Esophagus mucosa (tissue), 1 donor: ENCODE measurements at places on chromosomes 1 and 21. TPM values are rescaled to one million over a fixed set of nuclear protein-coding genes. Genes with fewer than 3 reads are reported as not detected.

SPRR2B gene
- total RNA-seq: 27.1 TPM

CFHR3 gene
- total RNA-seq: 0.36 TPM

GRCh38 chr1:22044690-22045420, 7.7 kb upstream of the CDC42 start:
- ATAC-seq: no peak

DNA sequence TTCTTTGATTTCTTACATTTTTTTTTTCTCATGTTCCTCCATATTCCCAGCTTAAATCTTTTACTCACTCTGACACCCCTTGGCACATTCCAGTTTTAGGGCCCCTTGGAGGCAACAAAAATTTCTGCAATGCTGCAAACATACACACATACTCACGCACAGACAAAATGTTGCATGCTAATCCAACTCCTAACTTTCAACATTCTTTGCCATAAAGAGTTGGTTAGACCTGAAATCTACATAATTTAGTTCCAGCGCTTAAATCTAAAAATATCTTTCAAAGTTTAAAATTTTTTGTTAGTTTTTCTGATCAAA, 103.9 kb downstream of the PTPN14 start:
- no peak for ATAC-seq

- no peak for ATAC-seq
These were observed 181.4 kb upstream of the L1TD1 start for GRCh38 chr1:62013264-62013663.

DNA sequence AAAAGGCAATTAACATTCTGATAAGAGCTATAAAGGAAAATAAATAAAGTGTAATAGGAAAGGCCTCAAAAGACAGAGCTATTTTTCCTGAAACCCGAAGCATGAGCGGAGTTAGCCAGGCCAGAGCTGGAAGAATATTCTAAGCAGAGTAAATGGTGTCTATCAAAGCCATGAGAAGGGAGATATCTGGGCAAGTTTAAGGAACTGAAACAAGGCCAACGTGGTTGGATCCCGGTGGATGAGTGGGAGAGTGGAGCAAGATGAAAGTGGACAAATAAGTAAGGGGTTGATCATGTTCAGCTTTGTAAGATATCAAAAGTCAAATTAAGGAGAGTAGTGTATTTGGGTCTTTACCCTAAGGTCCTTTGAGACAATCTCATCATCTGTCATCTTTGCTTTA, 234.0 kb downstream of the TM2D1 start:
- ATAC-seq: no peak

- ATAC-seq: no peak
These were observed 12.8 kb upstream of the OR2T10 start for GRCh38 chr1:248610301-248610700.
